SK-N-SH (cell line): ENCODE measurements at places on chromosomes 3 and 15. TPM values are rescaled to one million over a fixed set of nuclear protein-coding genes. Genes with fewer than 3 reads are reported as not detected.

DNA sequence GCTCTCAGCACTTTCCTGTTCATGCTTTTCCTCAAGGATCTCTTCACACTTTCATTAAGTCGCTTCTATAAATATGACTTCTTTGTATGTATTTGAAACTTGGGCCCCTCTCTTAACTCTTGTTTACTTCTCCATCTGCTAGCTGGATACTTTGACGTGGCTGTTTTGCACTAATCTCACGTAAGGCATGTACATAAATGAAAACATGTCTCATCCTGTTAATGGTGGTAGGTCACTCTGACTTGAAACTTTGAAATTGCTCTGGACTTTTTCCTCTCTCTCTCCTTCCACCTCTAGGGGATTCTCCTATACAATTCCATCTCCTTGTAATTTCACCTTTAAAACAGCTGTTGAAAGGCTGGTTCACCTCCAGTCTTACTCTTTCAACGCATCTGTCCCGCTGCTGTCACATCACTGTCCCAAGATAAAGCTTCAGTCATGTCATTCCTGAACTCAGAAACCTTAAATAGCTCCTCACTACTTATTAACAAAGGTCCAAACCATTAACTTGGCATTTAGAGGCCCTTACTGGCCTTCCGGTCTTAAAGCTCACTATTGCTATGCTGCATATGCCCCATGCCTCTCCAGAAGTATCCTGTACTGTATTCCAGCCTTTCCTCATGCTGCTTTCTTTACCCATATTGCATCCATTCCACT is 1.2 kb downstream of the BLOC1S6 start:
- H3K27ac ChIP-seq, result peak overlapping the region; percentile 97
- H3K4me3 ChIP-seq, result peak overlapping the region; percentile 87
- peaks cover 19% of the 10 kb centered on the region; the same call in 1 of the 2 replicates for H3K4me1 ChIP-seq
- H3K27me3 ChIP-seq, result no peaks in the 10 kb centered on the region

DNA sequence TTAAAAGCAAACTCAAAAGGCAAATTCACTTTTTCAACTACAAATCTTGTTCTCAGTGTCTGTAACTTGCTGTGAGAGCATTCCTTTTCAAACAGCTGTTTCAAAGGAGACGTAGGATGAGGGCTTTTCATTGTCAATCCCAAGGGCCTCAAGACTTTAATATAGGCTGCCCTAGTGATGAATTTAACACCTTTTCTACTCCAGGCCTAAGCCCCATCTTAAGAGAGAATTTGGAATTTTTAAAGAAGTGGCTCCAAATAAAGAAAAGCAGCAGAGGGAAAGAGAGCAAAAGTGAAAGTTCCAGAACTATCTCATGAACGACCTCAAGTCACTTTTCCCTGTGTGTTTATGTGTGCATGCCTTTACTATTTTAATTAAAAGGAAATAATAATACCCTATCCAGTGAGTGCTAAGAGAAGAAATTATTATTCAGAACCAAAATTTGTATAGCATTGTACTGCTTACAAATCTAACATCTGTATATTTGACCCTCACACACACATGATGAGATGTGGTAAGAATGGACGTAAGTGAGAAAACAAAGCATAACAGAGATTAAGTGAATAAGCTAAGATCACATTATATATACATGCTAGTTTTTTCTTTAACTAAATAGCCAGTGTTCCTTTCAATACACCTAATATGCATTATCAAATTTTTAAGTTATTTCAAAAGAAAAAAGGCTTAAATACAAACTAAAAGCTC is 196.4 kb downstream of the VGLL3 start:
- H3K27ac ChIP-seq, result peak overlapping the region; percentile 40
- H3K36me3 ChIP-seq, result no peaks in the 10 kb centered on the region
- no peak overlapping the region for H3K4me3 ChIP-seq
- DNase-seq, result no peak
- no peaks in the 10 kb centered on the region for H3K4me1 ChIP-seq

- no peak for DNase-seq
- no peak overlapping the region for H3K27ac ChIP-seq
- peaks cover 15% of the 10 kb centered on the region for H3K36me3 ChIP-seq
These were observed 16.3 kb downstream of the GCSAM start for GRCh38 chr3:112116748-112117186.

Gene SCG3
- polyA plus RNA-seq, result 0.16 and 0.41 TPM in 2 replicates

- no peaks in the 10 kb centered on the region for H3K27me3 ChIP-seq
- H3K36me3 ChIP-seq, result no peaks in the 10 kb centered on the region
- no peak overlapping the region for H3K4me3 ChIP-seq
- DNase-seq, result no peak
These were observed 3.9 kb downstream of the RRP9 start for GRCh38 chr3:51937611-51938450.

GRCh38 chr15:35674873-35675781 is 129.2 kb upstream of the DPH6 start:
- peak; percentile 42 for DNase-seq
- H3K36me3 ChIP-seq, result no peaks in the 10 kb centered on the region
- no peak overlapping the region for H3K4me3 ChIP-seq
- peak overlapping the region; percentile 84 for H3K27ac ChIP-seq
- H3K4me1 ChIP-seq, result peaks cover 10% of the 10 kb centered on the region

DNA sequence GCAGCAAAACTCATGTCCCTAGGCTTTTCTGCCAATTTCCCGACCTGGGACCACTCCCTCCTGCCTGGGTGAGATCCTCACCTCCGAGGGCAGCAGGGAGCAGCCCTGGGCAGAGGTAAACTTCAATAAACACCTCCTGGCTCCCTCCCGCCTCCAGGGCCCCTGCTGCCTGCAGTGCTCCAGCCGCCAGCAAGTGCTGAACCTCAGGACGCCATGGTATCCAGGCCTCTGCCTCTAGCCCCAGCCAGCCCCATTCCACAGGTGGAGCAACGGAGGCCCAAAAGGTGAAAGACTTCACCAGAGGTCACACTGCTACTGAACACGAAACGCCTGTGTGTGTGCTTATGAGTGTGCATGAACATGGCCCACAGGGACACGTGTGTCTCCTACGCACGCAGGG is 59.9 kb upstream of the LINGO1 start:
- peaks cover 56% of the 10 kb centered on the region; the same call in 1 of the 2 replicates for H3K27me3 ChIP-seq
- no peak overlapping the region for H3K27ac ChIP-seq
- DNase-seq, result no peak
- no peaks in the 10 kb centered on the region for H3K4me1 ChIP-seq
- no peak overlapping the region for H3K4me3 ChIP-seq
- H3K36me3 ChIP-seq, result no peaks in the 10 kb centered on the region

- peak; percentile 79 for DNase-seq
- no peaks in the 10 kb centered on the region for H3K36me3 ChIP-seq
- no peaks in the 10 kb centered on the region for H3K27me3 ChIP-seq
- H3K27ac ChIP-seq, result peak overlapping the region; percentile 98
- H3K4me1 ChIP-seq, result peaks cover 5% of the 10 kb centered on the region; the same call in 1 of the 2 replicates
- peak overlapping the region; percentile 84 for H3K4me3 ChIP-seq
These were observed 30.7 kb upstream of the ST3GAL6 start for GRCh38 chr3:98732286-98733052.

GRCh38 chr3:120100711-120101110 is 6.5 kb upstream of the GSK3B start:
- no peak for DNase-seq
- peaks cover 4% of the 10 kb centered on the region for H3K4me1 ChIP-seq
- H3K4me3 ChIP-seq, result no peak overlapping the region
- H3K27me3 ChIP-seq, result no peaks in the 10 kb centered on the region

DNA sequence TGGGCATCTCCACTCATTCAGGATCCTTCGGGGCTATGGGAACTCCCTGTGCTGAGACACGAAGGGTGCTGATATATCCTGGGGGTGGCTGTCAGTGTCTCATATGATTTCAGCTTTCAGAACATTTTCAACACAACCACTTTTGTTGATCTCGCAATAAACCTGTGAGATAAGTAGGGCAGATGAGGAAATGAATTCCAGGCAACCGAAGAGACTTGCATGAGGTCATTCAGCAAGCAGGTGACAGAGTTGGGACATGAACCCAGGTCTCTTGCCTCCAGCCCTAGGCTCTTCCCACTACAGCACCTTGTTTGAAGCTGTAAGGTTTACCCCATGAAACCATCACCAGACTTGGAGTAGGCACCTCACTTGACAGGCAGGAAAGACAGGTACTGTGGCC is 16.6 kb downstream of the DUOX1 start:
- no peak for DNase-seq
- H3K4me3 ChIP-seq, result no peak overlapping the region
- no peaks in the 10 kb centered on the region; the same call in 1 of the 2 replicates for H3K36me3 ChIP-seq
- H3K27me3 ChIP-seq, result no peaks in the 10 kb centered on the region

Gene TM4SF18
- polyA plus RNA-seq, result 0.30 and 0.32 TPM in 2 replicates

GRCh38 chr3:160618363-160618762 is 53.0 kb upstream of the KPNA4 start:
- H3K27ac ChIP-seq, result no peak overlapping the region
- peaks cover 5% of the 10 kb centered on the region; the same call in 1 of the 2 replicates for H3K27me3 ChIP-seq
- no peak for DNase-seq
- H3K4me3 ChIP-seq, result no peak overlapping the region
- no peaks in the 10 kb centered on the region for H3K36me3 ChIP-seq
- H3K4me1 ChIP-seq, result peaks cover 4% of the 10 kb centered on the region; the same call in 1 of the 2 replicates
